ENCODE measurements at places on chromosomes 7 and 10. TPM values are rescaled to one million over a fixed set of nuclear protein-coding genes. Genes with fewer than 3 reads are reported as not detected.
A peak's percentile ranks its signal among the peaks of the same experiment; 100 is the strongest.

DNA sequence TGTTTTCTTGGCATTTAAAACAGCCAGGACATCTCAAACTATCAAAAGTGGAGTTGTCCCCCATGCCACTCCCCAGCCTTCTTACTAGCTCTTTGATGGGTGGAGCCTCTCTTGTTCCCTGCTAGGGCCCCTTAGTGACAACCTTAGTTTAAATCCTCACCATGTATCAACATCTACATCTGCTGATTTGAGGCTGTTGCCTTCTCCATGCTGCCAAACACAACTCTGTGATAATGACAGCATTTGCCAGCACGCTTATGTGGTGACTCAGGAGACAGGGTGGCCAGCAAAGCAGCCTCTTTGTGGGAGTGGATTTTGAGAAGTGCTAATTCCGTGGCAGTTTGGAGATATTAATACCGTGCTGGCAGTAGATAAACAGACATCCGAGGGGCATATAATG lies 145.4 kb downstream of the LRRC4 start:
- H3K27ac ChIP-seq: peak overlapping the region; percentile 93
- H3K4me3 ChIP-seq: peak overlapping the region; percentile 8
- H3K36me3 ChIP-seq: peaks cover 8% of the 10 kb centered on the region
- no peak for DNase-seq
- H3K4me1 ChIP-seq: peaks cover 48% of the 10 kb centered on the region

DNA sequence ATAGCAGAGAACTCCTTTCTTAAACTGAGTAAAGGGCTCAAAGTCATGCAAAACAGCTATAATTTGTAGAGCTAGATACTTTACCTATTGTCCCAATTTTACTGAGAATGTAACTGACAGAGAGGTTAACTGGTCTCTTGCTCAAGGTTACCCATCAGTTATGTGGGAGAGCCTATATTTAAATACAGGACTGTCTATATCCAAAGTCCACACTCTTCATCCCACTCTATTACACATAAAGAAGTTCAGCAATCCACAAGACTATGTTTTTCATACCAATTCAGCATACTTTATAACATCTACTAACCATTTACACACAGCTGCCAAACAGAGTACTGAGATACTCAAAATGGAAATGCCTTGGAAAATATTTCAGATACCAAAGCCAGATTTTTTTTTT lies 100.2 kb downstream of the MICU1 start:
- no peaks in the 10 kb centered on the region for H3K36me3 ChIP-seq
- H3K4me3 ChIP-seq: no peak overlapping the region
- DNase-seq: no peak

- H3K36me3 ChIP-seq: peaks cover 52% of the 10 kb centered on the region
- H3K27me3 ChIP-seq: peaks cover 8% of the 10 kb centered on the region
- H3K4me1 ChIP-seq: no peaks in the 10 kb centered on the region
- no peak overlapping the region for H3K27ac ChIP-seq
- no peak overlapping the region for H3K4me3 ChIP-seq
- peak; percentile 73 for DNase-seq
Measured at GRCh38 chr7:93108003-93108402, 9.8 kb downstream of the SAMD9 start.

DNA sequence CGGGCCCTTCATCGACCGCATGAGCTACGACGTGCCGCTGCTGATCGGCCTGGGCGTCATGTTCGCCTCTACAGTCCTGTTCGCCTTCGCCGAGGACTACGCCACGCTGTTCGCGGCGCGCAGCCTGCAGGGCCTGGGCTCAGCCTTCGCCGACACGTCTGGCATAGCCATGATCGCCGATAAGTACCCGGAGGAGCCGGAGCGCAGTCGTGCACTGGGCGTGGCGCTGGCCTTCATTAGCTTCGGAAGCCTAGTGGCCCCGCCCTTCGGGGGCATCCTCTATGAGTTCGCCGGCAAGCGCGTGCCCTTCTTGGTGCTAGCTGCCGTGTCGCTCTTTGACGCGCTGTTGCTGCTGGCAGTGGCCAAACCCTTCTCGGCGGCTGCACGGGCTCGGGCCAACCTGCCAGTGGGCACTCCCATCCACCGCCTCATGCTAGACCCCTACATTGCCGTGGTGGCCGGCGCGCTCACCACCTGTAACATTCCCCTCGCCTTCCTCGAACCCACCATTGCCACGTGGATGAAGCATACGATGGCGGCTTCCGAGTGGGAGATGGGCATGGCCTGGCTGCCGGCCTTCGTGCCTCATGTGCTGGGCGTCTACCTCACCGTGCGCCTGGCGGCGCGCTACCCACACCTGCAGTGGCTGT lies 1.2 kb downstream of the SLC18A3 start:
- H3K27me3 ChIP-seq: peaks cover 72% of the 10 kb centered on the region
- peak; percentile 87 for DNase-seq
- H3K4me3 ChIP-seq: no peak overlapping the region
- H3K27ac ChIP-seq: no peak overlapping the region

GRCh38 chr7:55177589-55178261 lies 158.9 kb downstream of the EGFR start:
- no peaks in the 10 kb centered on the region for H3K27me3 ChIP-seq
- peaks cover 20% of the 10 kb centered on the region for H3K36me3 ChIP-seq
- H3K4me1 ChIP-seq: peaks cover 43% of the 10 kb centered on the region
- peak overlapping the region; percentile 27 for H3K4me3 ChIP-seq
- DNase-seq: no peak

DNA sequence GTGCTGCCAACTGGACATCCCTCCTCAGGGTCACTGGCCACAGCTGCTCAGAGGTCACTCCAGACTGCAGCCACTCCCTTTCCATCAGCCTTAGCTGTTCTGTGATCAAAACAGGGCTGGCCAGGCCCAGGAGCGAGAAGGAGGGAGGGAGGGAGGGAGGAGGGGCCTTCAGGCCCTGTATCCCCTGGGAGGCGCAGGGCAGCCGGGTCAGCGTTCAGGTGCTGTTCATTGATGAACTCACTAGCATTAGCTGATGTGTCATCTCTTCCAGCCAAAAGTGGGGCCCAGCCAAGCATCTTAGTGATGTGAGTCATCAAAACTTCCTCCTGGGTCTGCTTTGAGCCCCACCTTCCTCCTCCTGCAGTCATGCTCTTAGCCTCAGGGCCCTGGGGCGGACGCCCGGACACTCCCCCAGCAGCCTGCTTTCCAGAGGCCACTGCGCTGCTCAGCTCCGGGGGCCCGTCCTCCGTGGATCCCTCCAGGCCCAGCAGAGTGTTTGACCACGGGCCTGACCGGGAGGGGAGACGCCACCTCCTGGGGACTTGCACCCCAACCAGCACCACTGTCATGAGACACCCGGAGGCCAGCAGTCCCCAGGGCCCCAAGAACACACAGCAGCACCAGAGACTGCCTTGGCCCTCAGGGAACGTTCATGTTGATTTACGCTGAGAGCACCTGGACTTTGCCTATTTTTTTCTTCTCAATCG lies 149.2 kb downstream of the PRKAG2 start:
- peak; percentile 89 for DNase-seq
- no peak overlapping the region for H3K4me3 ChIP-seq
- no peaks in the 10 kb centered on the region for H3K36me3 ChIP-seq
- peaks cover 3% of the 10 kb centered on the region for H3K27me3 ChIP-seq
- no peak overlapping the region for H3K27ac ChIP-seq

GRCh38 chr7:119890631-119891030 lies 382.3 kb upstream of the KCND2 start:
- no peaks in the 10 kb centered on the region for H3K4me1 ChIP-seq
- no peak for DNase-seq
- no peaks in the 10 kb centered on the region for H3K36me3 ChIP-seq
- H3K27ac ChIP-seq: no peak overlapping the region

DNA sequence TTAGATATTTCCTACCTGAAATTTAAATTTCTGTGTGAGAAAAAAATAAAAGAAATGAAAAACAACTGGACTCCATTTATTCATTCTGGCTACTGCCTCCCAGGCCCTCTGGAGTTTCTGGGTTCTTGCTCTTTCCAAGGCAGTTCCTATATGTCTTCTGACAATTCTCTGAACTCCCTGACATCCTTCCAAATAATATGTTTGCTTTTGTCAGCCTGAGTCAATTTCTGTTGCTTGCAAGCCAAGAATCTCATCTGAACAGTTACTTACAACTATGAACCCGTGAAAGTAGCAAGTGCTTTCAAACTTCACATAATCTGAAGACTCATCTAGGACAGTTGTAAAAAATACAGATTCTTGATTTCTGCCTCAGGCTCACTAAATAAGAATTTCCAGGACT lies 216.7 kb upstream of the NPVF start:
- H3K27ac ChIP-seq: no peak overlapping the region
- peaks cover 21% of the 10 kb centered on the region for H3K36me3 ChIP-seq
- DNase-seq: no peak
- no peaks in the 10 kb centered on the region for H3K4me1 ChIP-seq

- peaks cover 23% of the 10 kb centered on the region for H3K4me1 ChIP-seq
- DNase-seq: no peak
- H3K36me3 ChIP-seq: no peaks in the 10 kb centered on the region
- H3K27ac ChIP-seq: peak overlapping the region; percentile 17
Measured at GRCh38 chr7:140475747-140476333, 3.5 kb downstream of the MKRN1 start.

- H3K4me3 ChIP-seq: no peak overlapping the region
- H3K36me3 ChIP-seq: no peaks in the 10 kb centered on the region
- H3K27me3 ChIP-seq: no peaks in the 10 kb centered on the region
- H3K27ac ChIP-seq: peak overlapping the region; percentile 27
- DNase-seq: no peak
Measured at GRCh38 chr10:86744067-86744725, 12.2 kb upstream of the BMPR1A start.

DNA sequence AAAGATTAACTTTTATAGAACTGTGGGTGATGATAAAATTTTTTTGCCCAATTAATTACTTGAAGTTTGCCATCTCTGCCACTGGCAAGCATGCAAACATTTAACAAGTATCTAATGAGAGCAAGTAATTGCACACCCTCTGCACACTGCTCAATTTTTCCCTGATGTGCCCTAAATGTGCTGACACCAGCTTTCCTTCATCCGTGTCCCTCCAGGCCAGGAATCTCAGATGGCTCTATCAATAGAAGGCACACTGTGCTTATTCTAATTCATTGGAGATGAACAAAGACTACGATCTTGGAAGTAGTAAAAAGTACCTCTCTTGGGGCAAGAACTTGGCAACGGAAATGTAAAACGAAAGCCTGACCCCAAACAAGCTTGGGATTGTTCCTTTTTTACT lies 212.1 kb downstream of the GPR37 start:
- H3K27ac ChIP-seq: no peak overlapping the region
- no peak for DNase-seq
- H3K27me3 ChIP-seq: peaks cover 2% of the 10 kb centered on the region
- H3K4me3 ChIP-seq: no peak overlapping the region
- no peaks in the 10 kb centered on the region for H3K4me1 ChIP-seq

DNA sequence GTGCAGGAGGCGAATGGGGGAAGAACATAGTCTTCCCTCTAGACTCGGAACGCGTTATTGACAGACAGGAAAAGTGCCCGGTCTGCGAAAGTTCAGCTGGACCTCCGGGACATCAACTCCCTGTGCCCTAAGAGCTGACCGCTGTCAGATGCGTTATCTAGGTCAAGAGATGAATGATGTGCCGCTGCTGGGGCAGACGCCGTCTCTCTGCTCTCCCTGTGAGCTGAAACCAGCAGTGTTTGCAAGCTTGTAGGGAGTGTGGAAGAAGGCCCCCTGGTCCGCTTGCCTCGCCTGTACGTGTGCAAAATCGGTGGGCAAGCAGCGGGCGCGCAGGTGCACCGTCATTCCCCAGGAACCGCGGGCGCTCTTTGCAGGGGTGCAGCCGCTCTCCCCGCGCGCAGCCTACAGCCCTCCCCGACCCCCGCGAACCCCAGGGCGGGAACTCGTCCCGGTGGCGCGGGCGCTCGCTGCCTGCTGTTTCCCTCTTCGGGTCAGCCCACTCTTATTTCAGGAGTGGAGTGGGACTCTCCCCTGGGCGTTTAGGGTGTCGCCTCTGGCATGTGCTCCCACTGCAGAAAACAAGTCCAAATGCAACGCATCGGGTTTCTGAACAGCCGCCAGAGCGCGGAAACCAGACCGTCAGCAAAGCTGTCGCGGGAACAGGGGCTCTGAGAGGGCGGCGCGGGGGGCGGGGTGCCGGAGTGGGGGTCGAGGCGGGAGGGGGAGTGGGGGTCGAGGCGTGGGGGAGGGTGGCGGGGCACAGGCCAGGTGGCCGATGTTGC lies 1.8 kb upstream of the PFKFB3 start:
- H3K27me3 ChIP-seq: no peaks in the 10 kb centered on the region
- H3K4me1 ChIP-seq: peaks cover 35% of the 10 kb centered on the region
- peak overlapping the region; percentile 67 for H3K4me3 ChIP-seq

DNA sequence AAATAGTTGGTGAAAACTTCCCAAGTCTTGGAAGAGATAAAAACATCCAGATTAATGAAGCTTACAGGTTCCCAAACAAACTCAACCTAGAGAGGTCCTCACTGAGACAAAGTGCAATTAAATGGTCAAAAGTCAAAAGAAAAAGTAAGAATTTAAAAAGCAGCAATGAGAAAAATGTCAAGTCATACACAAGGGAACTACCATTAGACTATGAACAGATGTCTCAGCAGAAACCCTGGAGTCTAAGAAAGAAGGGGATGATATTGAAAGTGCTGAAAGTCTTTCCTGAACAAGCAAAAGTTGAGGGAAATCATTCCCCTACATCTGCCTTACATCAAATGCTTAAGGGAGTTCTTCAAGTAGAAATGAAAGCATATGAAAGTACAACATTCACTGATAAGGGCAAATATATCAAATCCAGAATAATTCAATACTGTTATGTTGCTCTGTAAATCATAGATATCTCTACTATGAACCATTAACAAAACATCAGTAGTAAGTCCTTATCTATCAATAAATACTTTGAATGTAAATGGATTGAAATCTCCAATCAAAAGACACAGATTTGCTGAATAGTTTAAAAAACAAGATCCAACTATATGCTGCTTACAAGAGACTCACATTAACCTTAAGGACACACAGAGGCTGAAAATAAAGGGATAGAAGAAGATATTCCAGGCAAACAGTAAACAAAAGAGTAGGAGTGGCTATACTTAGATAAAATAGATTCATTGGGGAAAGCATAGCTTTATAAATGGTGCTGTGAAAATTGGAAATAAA lies 449.5 kb downstream of the PHTF2 start:
- H3K4me1 ChIP-seq: no peaks in the 10 kb centered on the region
- H3K27ac ChIP-seq: no peak overlapping the region
- H3K27me3 ChIP-seq: no peaks in the 10 kb centered on the region

GRCh38 chr7:98722402-98722801 lies 105.3 kb downstream of the NPTX2 start:
- DNase-seq: no peak
- H3K4me3 ChIP-seq: no peak overlapping the region
- H3K27ac ChIP-seq: no peak overlapping the region
- peaks cover 8% of the 10 kb centered on the region for H3K27me3 ChIP-seq
- no peaks in the 10 kb centered on the region for H3K4me1 ChIP-seq

The SEC61G gene
- 194 TPM for total RNA-seq

The PILRA gene
- total RNA-seq: 0.92 TPM

The SPDYE9 gene
- not detected for total RNA-seq

The CHN2 gene
- 0.56 TPM for total RNA-seq

The GJD4 gene
- not detected for total RNA-seq

The ASZ1 gene
- not detected for total RNA-seq

The AHCYL2 gene
- 11.0 TPM for total RNA-seq

The ZNF655 gene
- 41.6 TPM for total RNA-seq

The CALD1 gene
- total RNA-seq: 1,623 TPM

The ADAMTS14 gene
- 8.7 TPM for total RNA-seq

The DNAH11 gene
- total RNA-seq: not detected

Measured in chondrocyte (in vitro differentiated cells).